ENCODE measurements at places on chromosomes 6 and 20. TPM values are rescaled to one million over a fixed set of nuclear protein-coding genes. Genes with fewer than 3 reads are reported as not detected.
A peak's percentile ranks its signal among the peaks of the same experiment; 100 is the strongest.

GRCh38 chr6:42742116-42742894, 3.6 kb downstream of the TBCC start:
- no peaks in the 10 kb centered on the region for H3K4me1 ChIP-seq
- H3K27me3 ChIP-seq = no peaks in the 10 kb centered on the region
- DNase-seq = no peak

GRCh38 chr20:5046656-5047339, 45.5 kb upstream of the SLC23A2 start:
- no peaks in the 10 kb centered on the region for H3K36me3 ChIP-seq
- no peak for DNase-seq
- no peak overlapping the region for H3K27ac ChIP-seq
- H3K27me3 ChIP-seq = no peaks in the 10 kb centered on the region

- peak overlapping the region; percentile 9 for H3K27ac ChIP-seq
- no peaks in the 10 kb centered on the region for H3K27me3 ChIP-seq
- no peak for DNase-seq
- no peak overlapping the region for H3K4me3 ChIP-seq
Measured at GRCh38 chr20:4135385-4136077, 120.2 kb upstream of the RNF24 start.

- no peaks in the 10 kb centered on the region for H3K27me3 ChIP-seq
- DNase-seq = no peak
- no peak overlapping the region for H3K4me3 ChIP-seq
- H3K27ac ChIP-seq = peak overlapping the region; percentile 71
Measured at GRCh38 chr6:63516186-63516944, 55.9 kb upstream of the LOC128125822 start.

GRCh38 chr6:17042422-17043147, 59.3 kb upstream of the STMND1 start:
- DNase-seq = no peak
- no peak overlapping the region for H3K27ac ChIP-seq
- H3K27me3 ChIP-seq = no peaks in the 10 kb centered on the region

DNA sequence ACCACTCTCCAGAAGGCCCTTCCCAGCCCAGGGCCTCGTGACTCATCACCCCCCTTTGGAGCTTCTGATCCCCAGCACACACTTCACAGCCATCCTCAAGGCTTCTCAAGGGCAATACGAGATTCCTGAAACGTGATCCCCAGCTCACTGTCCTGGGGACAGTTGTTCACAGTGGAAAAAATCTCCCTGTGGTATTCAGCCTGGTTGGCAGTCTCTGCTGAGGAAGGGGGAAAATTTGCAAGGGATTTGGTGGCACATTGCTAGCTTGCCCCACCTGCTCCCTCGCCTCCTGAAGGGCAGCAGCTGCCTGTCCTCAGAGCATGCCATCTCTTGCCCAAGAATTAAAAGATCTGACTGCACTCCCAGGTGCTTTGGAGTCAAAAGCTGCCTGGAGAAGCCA, 20.7 kb upstream of the PKHD1 start:
- H3K27ac ChIP-seq = no peak overlapping the region
- no peak for DNase-seq
- no peaks in the 10 kb centered on the region for H3K27me3 ChIP-seq
- no peak overlapping the region for H3K4me3 ChIP-seq
- no peaks in the 10 kb centered on the region for H3K36me3 ChIP-seq

DNA sequence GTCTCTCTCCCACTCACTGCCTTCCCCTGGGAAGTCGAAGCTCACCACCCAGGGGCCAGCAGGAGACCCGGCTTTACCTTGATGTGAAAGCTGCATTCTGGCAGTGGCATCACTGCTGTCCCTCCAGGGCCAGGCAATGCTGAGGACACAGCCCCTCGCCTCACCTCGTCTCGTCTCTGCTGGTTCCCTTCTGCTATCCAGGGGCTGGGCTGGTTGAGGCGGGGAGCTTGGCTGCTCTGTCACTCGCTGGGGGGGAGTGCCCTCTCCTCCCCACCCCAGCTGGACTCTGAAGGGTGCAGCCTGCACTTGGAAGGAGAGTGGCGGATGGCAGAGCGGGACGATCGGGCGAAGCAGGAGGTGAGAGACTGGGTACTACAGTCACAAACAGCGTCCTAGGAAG, 12.7 kb upstream of the DSN1 start:
- H3K36me3 ChIP-seq = no peaks in the 10 kb centered on the region
- H3K27me3 ChIP-seq = no peaks in the 10 kb centered on the region
- H3K4me3 ChIP-seq = no peak overlapping the region
- no peak overlapping the region for H3K27ac ChIP-seq
- no peaks in the 10 kb centered on the region for H3K4me1 ChIP-seq
- no peak for DNase-seq

- DNase-seq = no peak
- H3K36me3 ChIP-seq = no peaks in the 10 kb centered on the region
- no peak overlapping the region for H3K4me3 ChIP-seq
- H3K27me3 ChIP-seq = no peaks in the 10 kb centered on the region
Measured at GRCh38 chr6:132968419-132968950, 154.1 kb downstream of the RPS12 start.

DNA sequence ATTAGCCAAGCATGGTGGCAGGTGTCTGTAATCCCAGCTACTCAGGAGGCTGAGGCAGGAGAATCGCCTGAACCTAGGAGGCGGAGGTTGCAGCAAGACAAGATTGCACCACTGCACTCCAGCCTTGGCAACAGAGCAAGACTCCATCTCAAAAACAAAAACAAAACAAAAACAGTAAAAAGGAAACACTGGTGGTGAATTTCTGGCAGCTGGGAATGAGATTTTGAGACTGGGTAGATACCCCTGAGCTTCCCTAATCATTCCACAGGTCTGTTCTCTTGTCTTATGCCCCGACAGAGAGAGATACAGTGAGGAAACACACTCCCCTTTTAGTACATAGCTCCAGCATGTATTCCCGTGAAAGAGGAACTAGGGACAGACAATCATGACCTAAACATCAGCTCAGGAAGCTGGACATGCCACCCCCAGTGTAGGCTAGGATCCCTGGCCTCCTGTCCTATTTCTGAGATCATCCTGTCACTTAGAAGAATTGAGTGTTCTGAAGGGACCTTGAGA, 9.6 kb downstream of the MAN1A1 start:
- H3K36me3 ChIP-seq = no peaks in the 10 kb centered on the region
- H3K4me3 ChIP-seq = peak overlapping the region; percentile 38
- H3K27me3 ChIP-seq = no peaks in the 10 kb centered on the region
- peak overlapping the region; percentile 35 for H3K27ac ChIP-seq

The GABRR2 gene
- total RNA-seq = 3.3 TPM

The SCP2D1 gene
- not detected for total RNA-seq

The PRRT1 gene
- 1.3 TPM for total RNA-seq

All from breast epithelium (tissue), 4 donors.